ENCODE measurements at places on chromosomes 11 and 22.

DNA sequence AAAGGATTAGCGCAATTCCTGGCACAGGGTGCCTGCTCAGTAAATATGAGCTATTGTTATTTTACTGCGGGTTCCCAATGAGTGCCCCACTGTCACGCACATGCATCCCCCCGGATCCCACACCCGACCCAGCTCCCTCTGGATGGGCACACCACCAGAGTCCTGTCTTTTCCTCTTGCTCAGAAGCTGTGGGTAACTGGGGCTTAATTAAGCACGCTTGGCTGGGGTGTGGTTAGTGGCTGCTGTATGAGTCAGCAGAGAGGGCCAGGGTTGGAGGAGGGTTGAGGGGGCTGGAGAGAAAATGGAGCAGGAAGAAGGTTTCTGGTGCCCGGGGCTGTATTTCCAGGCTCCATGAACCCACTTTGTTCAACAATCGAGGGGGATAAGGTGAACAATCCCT is 30.3 kb upstream of the NECTIN1 start:
- DNase-seq = peak; percentile 79

- no peak for DNase-seq
Measured at GRCh38 chr22:39871008-39871798, 22.4 kb downstream of the ENTHD1 start.

DNA sequence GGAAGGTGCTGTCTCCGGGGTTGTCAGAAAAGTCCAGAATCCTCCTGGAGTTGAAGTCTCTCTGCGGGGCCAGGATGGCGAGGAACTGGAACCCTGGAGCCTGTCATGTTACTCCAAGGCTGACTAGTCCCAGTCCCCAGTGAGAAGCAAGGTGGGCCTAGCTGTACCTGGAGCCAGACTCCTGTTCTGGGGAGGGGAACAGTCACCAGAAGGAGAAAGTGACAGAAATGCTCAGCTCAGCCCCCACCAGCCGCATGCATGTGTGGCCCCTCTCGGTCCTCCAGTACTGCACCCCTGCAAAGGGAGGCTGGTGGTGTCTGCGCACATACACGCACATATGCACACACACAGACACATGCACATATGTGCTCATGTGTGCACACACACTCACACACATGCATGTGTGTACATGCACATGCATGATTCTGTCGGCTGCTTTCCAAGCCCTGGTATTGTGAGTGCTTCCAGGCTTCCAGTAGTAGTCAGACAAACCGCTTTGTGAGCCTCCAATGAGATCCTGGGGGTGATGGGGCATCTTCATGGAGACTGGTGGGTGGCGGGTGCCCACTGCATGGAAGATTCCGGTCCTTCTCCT is 54.3 kb downstream of the RTL6 start:
- no peak for DNase-seq

DNA sequence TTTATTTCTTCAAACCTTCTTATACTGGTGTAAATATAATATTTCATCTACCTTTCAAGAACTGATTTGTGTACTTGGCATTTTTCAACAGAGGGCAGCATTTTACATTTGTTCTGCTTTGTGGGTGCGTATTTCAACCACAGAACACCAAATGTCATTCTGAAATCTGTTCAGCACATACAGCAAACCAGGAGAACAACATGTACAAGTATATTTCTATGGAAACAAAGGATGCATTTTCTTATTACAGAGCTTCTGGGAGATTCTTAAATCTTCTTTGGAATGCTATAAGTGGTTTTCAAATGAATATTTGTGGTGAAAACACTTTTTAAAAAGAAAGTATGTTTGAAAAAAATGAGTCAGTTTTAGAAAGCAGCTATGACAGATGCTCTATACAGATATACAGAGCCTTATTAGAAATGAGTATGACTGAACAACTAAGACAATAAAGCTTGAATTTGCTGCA is 946.0 kb downstream of the FAM181B start:
- no peak for DNase-seq

GRCh38 chr22:26330971-26331625 is 98.0 kb upstream of the ASPHD2 start:
- peak; percentile 79 for DNase-seq

DNA sequence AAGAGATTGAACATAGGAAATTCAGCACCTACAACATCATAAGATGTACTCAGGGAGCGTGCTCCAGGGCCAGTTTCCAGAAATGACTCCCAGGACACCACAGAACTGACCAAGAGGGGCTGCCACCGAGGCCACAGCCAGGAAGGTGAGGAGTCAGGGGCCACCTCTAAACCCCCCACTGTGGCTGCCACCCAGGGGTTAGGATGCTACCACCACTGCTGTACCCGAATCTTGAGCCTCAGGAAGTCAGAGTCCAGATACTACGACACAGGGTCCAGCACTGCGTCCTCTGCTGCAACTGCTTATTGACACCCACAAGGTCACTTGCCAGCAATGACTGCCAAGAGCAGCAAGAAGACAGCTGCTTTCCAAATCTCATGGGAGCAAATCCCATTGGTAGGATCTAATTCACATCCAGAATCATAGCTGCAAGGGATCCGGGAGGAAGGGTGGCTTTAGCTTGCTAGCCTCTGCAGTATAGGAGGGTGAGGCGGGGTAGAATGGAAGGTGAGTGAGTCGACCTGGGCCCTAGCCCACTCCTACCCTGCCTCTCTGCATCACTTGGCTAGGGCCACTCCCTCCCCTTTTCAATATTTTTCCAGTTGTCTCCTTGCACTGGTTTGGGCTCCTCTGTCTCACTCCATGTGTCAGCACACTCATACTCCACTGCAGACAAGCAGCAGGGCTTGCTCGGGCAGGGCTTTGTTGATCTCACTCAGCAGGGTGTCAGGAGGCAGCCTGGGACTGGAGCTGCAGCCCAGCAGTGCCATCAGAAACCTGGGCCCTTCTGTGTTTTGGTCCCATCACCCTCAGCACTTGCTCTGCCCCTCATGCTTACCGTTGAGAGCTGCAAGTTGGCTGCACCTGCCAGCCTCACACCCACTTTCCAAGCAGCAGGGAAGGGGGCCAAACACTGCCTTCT is 18.1 kb upstream of the CYTH4 start:
- no peak for DNase-seq

DNA sequence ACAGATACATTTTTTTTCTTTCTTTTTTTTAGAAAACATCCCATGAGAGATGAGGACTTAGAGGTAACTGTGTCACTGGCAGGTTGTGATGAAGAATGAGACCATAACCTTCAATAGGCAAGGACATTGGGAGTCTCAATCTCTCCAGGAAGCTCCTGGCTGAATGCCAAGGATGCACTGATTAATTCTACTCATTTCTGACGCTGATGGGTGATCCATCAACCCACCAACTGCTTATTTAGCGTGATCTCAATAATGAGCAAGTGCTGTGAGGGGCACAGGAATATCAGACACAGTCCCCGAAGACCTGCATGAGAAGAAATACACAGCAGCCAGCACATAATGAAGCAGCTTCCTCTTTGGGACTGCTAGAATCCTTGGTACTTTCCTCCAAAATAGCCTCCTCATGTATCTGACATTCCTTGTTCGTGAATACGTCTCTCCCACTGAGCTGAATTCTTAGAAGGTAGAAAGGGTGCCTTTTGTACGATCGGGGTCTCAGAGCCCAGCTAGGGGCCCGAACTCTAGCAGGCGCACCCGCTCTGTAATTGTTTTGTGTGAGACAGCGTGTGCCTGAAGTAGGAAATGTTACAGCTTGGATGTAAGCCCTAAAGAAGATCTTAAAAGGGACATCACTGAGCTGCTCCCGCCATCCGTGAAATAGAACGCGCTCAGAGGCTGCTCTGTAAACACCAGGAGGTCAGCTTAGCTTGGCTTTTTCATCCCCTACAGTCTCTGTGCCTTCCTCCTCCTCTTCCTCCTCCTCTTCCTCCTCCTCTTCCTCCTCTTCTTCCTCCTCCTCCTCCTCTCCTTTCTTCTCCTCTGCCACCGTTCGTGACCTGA is 7.2 kb downstream of the CLMP start:
- DNase-seq = no peak

DNA sequence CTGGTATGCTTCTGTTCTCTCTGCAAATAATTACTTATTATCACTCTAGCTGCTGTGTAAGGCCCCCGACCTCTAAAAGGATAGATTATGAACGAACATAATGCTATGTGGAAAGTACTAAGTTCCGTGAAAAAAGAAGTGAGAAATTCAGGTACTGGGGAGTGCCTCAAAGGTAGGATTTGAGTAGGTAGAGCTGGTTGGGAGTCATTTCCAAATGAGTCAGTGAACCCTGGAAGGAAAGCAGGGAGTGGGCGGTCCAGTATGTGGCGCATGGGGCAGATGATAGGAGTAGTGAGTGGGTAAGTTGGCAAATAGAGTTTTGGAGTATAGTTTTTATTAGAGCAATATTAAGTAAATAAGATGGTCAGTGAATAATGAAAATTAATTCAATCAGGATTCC is 2.4 kb downstream of the ZC3H12C start:
- no peak for DNase-seq

- DNase-seq = no peak
Measured at GRCh38 chr11:107651672-107652071, 60.2 kb downstream of the SLN start.

GRCh38 chr11:10317151-10317755 is 12.4 kb downstream of the ADM start:
- DNase-seq = no peak

DNA sequence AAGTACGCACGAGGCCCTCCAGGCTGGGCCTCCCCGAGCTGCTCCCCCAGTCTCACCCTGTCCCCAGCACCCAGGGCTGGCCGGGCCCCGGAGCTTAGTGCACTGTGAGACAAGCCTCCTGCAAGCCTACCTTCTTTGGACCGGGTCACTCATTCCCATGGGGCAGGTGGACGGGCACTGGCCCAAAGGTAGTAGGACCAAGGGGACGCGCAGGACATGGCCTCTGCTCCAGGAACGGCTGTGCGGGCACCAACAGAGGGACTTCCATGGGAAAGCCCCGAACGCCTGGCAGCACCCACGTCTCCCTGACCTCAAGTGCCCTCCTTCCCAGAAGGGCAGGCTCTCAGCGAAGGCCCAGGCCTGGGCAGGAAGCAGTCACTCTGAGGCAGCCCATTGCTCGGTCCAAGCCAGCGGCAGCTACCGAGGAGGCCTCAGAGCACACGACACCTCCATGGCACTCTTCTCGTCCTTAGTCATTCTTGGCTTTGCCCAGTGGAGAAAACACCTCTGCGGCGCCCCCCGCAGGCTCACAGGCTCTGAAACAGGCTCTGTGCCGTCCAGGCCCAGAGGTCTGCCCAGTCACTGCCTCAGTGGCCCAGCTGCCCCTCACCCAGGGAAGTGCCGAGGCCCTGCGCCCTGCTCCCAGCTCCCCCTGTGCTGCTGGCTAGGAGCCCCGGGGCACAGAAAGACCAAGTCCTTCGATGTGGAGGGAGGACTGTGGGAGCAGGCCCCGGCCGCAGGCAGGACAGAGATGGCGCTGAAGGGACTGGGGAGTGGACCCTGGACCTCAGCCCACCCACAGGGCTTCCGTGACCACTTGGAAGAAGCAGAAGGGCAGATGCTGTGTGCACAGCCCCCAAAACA is 3.8 kb downstream of the MOB2 start:
- DNase-seq = no peak

DNA sequence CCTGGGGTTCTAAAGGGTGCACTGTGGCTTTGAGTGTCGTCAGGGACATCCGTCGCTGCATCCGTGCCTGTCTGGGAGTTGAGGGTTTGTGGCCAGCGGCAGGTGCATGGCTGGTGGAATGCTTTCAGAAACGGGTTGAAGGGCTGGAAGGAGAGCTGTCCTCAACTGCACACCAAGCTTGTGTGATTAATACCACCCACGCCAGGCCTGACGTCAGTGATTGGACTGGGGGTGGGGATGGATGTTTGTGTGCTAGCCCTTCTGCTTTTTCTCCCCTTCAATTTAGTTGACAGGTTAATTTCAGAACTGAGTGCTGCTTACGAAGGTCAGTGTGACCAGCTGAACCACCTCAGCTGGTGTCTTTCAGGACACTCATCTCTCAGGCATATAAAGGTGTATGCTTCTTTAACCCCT is 3.2 kb upstream of the GAB2 start:
- DNase-seq = peak; percentile 46

- no peak for DNase-seq
Measured at GRCh38 chr11:68935516-68936357, 32.0 kb downstream of the IGHMBP2 start.

DNA sequence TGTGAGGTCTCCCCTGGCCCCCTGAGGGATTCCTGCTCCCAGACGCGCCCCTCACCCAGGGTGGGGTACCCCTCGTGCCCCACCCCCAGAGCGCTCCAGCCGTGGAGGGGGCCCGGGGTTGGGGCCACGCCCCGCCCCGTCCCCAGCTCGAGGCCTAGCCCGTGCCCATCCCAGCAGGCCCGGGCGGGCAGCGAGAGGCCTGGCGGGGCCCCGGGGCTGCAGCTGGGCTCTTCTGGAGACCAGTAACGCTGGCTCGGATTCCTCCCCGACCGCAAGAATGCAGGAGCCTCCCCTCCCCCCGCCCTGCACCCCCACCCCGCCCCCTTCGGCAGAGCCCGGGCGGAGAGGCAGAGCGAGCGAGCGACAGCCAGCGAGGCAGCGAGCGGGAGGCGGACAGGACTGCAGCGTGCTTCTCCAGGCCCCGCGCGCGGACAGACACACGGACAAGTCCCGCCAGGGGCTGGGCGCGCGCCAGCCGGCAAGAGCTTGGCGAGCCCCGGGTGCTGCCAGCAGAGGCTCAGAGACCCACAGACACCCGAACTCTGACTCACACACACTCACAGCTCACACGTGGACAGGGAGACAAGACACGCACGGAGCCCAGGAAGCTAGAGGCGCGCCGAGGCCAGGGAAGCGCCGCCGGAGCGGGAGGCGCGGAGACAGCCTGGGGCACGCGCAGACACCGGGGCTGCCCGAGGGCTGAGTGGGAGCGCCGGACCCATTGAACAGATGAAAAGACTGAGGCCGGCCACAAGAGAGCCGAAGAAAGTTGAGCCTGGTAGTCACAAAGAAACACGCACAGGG is 15.2 kb downstream of the BCL9L start:
- DNase-seq = peak; percentile 93

DNA sequence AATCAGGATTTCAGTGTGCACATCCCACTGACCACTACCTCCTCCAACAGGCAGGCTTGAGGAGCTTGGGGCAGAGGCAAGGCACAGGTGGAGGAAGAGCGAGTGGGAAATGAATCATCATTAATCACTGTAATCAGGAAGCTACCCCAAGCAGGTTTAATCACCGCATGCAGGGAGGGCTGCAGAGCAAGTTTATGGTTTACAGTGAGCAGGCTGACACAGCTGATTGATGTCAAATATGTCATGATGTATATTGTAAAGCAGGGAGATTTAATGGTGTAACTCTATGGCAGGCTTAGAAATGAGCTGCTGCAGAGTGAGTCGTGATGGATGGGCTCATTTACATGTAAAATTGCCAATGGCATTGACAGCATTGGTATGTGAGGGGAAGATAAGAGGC is 441.0 kb downstream of the NTM start:
- no peak for DNase-seq

GRCh38 chr11:126888115-126888712 is 112.4 kb downstream of the KIRREL3 start:
- no peak for DNase-seq

GRCh38 chr11:61871158-61871597 is 20.2 kb downstream of the FADS3 start:
- DNase-seq = peak; percentile 95

GRCh38 chr11:101341578-101341977 is 212.0 kb upstream of the PGR start:
- DNase-seq = no peak
